ENCODE measurements at places on chromosomes 3 and 15.

- DNase-seq = no peak
Measured at GRCh38 chr3:105608623-105609022, 241.9 kb downstream of the ALCAM start.

GRCh38 chr15:74995182-74995778, at the start of gene SCAMP5:
Gene SCAMP5 (plus strand): TSS chr15:74995563. CDS start chr15:75011840, 16,277 bp downstream.
- DNase-seq = peak; percentile 94

DNA sequence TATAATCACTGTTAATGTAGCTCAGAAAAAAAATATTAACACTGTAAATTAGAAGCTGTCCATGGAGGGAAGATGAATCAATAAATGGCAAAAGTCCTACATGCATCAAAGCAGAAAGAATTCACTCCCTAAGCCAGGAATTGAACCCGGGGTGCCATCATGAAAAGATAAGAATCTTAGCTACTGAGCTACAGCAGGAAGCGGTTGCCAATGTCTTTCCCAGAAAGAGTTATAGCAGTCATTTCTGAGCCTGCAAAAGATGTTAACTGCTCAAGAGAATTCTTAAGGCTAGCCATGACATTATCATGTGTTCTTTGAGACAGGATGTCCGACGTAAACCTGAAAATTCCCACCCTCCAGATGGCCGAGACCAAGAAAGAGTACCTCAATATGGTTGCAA, 47.4 kb upstream of the MKRN3 start:
- DNase-seq = no peak

- no peak for DNase-seq
Measured at GRCh38 chr15:41852736-41853590, 14.3 kb downstream of the PLA2G4B start.

- DNase-seq = no peak
Measured at GRCh38 chr15:74959586-74959939, 3.0 kb upstream of the RPP25 start.

DNA sequence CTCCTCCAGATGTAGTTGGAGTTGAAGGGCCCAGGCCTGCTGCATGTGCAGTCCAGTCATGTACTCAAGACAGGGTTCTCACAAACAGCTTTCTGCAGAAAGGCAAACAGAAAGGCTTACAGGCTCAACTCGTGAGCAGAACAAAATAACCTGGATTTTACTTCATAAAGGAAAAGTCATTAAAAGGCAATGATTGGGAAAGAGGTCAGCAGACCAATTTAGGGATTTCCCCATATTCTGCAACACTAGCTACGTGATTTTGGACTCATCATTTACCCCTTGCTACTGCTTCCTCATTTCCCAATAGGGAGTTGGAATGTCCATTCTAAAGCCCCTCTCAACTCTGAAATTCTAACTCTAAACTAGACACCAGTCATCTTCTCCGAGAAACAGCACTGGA, 18.1 kb downstream of the METTL6 start:
- DNase-seq = peak; percentile 95

DNA sequence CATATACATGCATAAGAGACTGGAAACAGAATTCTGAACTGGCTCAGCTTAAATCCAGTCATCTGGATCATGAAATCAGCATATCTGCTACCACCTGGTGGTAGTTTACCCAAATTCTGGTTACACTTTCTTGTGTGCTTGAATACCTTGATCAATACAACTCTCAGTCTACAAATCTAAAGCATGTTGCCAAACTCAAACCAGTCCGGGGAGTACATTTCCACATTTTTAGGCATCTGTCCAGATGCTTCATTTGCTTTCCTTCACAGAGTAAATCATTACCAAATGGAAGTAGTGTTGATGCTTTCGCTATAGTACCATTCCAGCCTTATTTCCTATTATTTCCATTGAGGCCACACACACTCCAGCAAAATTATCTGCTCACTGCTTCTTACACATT, 126.4 kb downstream of the P2RY1 start:
- peak; percentile 16 for DNase-seq

GRCh38 chr3:47984075-47984728, 32.0 kb downstream of the MAP4 start:
- peak; percentile 48 for DNase-seq

DNA sequence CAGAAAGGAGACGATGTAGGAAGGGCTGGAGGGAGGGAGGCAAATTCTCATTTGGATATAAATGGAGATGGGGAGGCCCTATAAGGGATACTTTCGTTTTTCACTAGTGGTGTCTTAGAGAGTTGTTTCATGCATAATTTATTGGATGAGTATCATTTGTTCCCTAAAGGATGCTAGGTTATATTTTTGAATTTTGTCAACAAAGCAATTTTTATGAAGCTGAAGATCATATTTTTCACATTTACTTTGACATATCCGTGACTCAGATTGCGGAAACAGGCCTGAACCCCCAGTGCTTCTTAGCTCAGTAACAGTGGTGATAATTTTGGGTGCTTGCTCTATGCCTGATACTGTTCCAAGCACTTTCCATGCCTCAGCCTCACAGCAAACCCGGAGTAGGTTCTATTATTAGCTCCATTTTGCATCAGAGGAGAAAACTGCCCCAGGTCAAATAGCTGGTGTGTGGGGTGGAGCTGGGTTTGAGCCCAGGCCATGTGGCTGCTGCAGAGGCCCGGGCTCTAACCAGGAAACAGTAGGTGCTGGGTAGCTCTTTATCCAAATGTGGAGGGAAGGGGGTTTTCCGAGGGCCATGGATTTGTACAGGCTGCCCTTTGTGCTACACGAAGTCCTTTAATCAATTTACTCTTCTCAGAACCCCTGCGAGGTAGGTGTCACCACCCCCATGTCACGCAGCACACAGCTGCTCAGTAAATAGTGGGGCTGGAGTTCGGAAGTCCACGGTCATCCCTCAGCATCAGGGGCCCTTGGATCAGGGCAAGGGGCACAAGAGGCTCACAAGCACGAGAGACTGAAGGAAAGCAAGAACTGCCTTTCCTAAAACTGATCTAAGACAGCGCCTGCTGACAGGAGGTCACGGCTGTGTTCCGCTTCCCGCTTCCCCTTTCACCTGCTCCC, 99.1 kb downstream of the SLC49A4 start:
- DNase-seq = no peak

DNA sequence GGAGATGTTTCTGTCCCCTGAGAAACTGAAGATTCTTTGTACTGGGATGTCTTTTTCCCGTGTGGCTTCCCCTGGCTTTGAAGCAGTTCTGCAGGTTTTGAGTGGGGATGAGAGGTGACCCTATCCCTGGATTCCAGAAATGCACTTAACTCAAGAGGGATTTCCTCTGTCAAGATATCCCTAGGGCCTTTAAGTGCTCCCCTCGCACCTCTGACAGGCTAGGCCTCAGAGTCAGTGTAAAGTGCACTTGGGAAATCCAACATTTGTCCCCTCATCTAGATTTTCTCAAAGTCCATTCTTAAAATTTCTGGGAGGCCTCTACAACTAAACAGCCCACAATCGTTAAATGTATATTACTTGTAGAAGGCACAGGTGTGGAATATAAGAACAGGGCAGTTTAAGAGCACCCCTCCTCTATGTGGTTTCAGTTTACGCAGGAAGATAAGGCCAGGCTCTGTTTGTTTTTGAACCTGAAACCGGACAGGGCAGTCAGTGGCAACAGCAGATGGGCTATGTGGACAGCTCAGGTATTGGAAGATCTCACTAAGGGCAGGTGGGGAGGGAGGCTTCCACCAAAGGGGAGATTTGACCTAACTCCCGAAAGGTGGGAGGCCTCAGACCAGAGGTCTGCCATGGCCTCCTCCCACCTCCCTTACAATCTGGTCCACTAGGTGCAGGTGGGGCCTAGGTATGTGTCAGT, 4.8 kb downstream of the C3orf52 start:
- no peak for DNase-seq

DNA sequence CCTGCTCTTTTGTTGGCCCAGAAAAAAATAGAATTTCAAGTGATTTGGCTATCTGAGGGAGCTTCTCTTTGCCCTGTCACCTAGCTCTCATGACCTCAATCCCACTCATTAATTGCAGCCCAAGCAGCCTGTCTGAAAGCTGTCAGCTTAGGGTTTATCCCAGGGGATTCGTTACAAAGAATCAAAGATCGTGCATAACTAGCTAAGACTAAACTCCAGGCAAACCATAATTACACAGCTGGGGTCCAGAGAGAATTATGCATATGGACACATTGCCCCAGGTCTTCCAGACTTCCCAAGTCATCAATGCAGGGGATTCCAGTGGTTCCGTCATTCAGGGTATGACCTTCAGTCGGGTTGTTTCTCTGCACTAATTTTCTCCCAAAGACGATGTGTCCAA, 91.6 kb upstream of the CBLB start:
- no peak for DNase-seq

DNA sequence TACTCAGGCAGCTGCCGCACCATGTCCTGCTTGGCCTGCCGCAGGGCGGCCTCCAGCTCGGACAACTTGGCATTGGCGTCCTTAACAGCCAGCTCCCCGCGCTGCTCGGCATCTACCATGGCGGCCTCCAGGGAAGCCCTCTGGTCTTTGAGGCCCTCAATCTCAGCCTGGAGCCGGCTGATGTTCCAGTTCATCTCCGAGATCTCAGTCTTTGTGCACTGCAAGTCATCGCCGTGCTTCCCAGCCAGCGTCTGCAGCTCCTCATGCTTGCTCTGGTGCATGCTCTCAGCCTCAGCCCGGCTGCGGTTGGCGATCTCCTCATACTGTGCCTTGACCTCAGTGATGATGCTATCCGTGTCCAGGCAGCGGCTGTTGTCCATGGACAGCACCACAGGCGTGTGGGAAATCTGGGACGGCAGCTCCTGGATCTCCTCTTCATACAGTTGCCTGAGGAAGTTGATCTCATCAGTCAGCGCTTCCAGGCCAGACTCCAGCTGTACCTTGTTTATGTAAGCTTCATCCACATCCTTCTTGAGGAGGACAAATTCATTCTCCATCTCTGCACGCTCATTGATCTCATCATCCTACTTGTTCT, 15.5 kb upstream of the PSTPIP1 start:
- no peak for DNase-seq

DNA sequence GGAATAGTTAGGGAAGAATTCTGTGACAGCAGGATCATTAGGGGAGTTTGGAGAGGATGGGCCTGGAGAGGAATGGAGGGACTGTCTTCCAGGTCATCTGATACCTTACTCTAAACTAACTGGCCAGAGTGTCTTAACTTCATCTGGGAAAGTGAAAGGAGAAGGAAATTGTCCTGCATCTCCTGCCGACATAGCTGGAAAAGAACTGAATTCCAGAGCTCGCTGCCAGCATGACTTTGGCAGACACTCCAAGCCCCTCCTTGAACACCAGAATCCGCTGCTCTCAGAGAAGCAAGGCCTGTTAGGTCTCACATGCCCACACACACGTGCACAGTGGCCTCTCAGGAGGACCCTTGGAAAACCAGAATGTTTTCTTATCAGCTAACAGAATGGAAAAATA, 10.5 kb downstream of the ABI3BP start:
- no peak for DNase-seq

- DNase-seq = no peak
Measured at GRCh38 chr3:535566-536416, 339.2 kb downstream of the CHL1 start.

DNA sequence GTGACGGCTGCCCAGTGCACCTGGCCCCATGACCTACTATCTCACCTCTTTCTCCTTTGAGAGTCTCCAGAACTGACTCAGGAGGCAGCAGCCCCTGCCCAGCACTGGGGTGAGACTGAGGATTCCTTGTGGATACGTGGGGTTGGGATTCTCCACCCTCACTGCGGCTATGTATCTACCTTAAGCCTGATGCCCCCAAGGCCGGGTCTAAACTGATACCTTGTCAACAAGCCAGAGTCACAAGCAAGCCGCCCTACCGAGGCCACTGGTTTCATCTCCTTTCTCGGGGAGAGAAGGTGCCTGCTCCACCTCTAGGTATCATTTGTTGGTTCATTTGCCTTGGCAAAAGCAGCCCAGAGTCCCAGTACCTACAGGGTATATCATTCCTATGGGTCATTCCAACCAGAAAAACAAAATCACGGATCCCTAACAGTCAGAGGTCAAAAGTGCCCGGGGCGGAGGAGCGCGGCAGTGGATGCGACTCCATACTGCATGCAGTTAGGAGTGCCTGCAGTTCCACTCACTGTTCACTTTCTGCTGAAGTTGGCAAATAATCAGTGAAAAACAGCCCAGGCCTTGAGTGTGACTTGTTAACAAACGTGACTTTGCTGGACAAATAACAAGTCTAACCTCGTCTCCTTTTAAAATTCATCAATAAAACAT, 47.5 kb downstream of the ABTB1 start:
- DNase-seq = no peak

- no peak for DNase-seq
Measured at GRCh38 chr15:97915261-97915660, 45.2 kb upstream of the ARRDC4 start.

DNA sequence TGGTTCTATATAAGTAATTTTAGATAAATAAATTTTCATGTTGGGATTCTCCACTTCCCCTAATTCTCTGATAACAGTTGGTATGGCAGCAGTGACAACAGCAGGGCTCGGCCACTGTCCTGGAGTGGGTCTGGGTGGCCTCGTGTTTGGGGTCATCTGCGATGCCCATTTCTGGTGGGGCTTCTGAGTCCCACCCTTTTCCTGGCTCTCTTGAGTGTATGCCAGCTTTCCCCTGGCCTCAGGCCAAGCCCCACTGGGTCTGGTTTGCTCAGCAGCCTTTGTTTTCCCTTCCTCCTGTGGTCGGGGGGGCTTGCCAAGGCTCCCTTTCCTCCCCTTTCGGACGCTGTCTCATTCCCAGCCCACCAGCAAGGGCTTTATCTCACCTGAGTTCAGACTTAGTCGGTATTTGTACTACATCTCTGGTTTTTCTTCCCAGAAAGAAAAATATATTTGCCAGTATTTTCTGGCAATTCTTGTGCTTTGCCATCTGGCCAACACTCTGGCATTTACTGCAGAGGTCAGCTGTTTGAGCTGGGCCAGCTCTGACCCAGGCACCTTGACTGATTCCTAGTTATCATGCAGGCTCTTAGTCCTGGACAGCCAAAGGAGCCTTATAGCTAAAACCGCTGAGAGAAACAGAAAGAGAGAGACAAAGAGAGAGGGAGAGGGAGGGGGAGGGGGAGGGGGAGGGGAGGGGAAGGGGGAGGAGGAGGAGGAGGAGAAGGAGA, 35.2 kb downstream of the MYZAP start:
- no peak for DNase-seq

DNA sequence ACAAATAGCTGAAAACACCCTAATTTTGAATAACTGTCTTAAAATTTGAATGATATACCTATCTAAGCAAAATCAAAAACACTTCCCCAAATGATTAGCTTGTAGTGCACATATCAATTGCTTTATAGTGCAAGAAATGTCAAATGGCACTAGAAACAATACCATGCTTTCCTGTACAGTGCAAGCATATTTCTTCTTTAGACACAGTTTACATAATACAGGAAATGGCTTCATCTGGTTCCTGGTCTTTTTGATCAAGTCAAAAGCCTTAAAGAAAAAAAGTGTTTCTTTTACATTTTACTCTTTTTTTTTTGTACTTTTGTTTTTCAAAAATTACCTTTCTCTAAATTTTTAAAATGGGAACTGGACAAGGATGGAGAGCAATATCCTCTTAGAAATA, 352.1 kb downstream of the MECOM start:
- DNase-seq = no peak

- no peak for DNase-seq
Measured at GRCh38 chr3:116264546-116265319, 180.6 kb downstream of the LSAMP start.
